ENCODE measurements at places on chromosomes 2 and 18. TPM values are rescaled to one million over a fixed set of nuclear protein-coding genes. Genes with fewer than 3 reads are reported as not detected.

Gene ATAD2B
- total RNA-seq: 18.5 TPM

Gene UGT1A10
- not detected for total RNA-seq

Gene PID1
- under 0.01 TPM for total RNA-seq

Gene DYNC2LI1
- 17.6 TPM for total RNA-seq

Gene TXNDC2
- total RNA-seq: not detected

Gene CDH19
- 44.3 TPM for total RNA-seq

Gene TMEM237
- 32.4 TPM for total RNA-seq

Gene AFG3L2
- total RNA-seq: 76.7 TPM

Gene TCF7L1
- 2.8 TPM for total RNA-seq
